Airway epithelial cell (primary cell): ENCODE measurements at places on chromosomes 2 and 18. TPM values are rescaled to one million over a fixed set of nuclear protein-coding genes. Genes with fewer than 3 reads are reported as not detected.

The RTP5 gene
- not detected in 2 replicates for total RNA-seq

The GAL3ST2 gene
- not detected in 2 replicates for total RNA-seq

The SPDYA gene
- total RNA-seq, result 0.28 TPM in 2 replicates

The C2orf80 gene
- total RNA-seq, result not detected in 2 replicates

The INHBB gene
- 0.28 TPM in 1 of 2 replicates, not detected in the other for total RNA-seq

The PTPRN gene
- 0.49 TPM in 1 of 2 replicates, not detected in the other for total RNA-seq

The CGREF1 gene
- total RNA-seq, result 0.70 and 3.2 TPM in 2 replicates

The MYCN gene
- total RNA-seq, result 0.23 TPM in 1 of 2 replicates, not detected in the other

The GKN1 gene
- not detected in 2 replicates for total RNA-seq

The LIPG gene
- 37.8 and 40.8 TPM in 2 replicates for total RNA-seq

The BABAM2 gene
- 23.7 and 27.5 TPM in 2 replicates for total RNA-seq

The DUSP2 gene
- total RNA-seq, result 4.9 and 6.5 TPM in 2 replicates

The SEC11C gene
- 29.5 and 42.3 TPM in 2 replicates for total RNA-seq

The C2orf66 gene
- total RNA-seq, result 0.09 and 0.56 TPM in 2 replicates

The REG3G gene
- total RNA-seq, result not detected in 2 replicates
